D721Med (cell line): ENCODE measurements at places on chromosomes 6 and 20.

DNA sequence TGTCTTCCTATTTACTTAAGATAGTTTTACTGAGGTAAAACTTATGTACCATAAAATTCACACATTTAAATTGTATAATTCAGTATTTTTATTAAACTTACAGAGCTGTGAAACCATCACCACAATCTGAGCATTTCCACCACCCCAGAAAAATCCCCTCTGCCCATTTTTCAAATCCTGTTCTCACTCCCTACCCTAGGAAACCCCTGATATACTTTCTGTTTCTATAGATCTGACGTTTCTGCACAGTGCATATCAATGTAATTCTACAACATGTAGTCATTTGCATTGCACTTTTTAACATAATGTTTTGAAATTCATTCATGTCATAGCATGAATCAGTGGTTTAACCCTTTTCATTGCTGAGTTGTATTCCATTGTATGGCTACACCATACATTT lies 96.7 kb upstream of the OPRM1 start:
- DNase-seq = no peak

GRCh38 chr6:107707346-107708275 lies 116.5 kb downstream of the SCML4 start:
- no peak for DNase-seq

- DNase-seq = no peak
Measured at GRCh38 chr6:127222418-127222817, 44.2 kb upstream of the RNF146 start.

- no peak for DNase-seq
Measured at GRCh38 chr6:146803601-146804000, 204.8 kb downstream of the ADGB start.
